ENCODE measurements at places on chromosomes 3 and 15.

DNA sequence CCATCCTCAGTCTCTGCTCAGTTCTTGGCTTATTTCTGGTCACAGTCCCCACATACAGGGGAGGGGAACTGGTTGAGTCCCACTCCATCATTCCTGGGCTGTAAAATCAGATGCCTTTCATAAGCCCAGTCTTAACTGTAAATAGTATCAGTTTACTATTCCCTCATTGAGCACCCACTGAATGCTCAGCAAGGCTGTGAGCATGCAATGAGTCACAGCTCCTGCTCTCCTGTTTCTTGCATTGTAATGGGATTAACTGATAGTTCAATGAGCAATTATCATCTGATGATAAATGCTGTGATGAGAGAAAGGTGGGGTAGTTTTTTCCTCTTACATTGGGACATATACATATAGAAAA is 113.6 kb upstream of the TPM1 start:
- peak; percentile 47 for DNase-seq

DNA sequence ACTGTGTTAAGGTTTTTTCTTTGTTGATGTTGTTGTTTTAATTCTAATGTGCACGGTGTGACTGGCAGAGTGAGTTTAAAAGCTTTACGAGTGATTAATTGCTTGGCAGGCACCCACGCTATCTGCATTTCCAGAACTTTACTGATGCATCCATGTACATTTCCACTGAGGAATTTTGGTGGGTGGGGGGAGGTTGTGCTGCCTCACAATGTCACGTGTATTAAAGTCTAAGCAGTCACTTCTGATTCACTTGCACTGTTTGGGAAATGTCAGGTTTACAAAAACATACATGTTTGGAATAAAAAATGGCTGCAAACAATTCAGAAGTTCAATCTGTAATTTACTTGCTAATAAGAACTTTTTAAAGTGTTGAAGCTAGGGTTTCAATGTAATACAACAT is 38.5 kb upstream of the CTDSPL start:
- DNase-seq = no peak

- no peak for DNase-seq
These were observed 50.2 kb downstream of the RAD54L2 start for GRCh38 chr3:51588724-51589123.

DNA sequence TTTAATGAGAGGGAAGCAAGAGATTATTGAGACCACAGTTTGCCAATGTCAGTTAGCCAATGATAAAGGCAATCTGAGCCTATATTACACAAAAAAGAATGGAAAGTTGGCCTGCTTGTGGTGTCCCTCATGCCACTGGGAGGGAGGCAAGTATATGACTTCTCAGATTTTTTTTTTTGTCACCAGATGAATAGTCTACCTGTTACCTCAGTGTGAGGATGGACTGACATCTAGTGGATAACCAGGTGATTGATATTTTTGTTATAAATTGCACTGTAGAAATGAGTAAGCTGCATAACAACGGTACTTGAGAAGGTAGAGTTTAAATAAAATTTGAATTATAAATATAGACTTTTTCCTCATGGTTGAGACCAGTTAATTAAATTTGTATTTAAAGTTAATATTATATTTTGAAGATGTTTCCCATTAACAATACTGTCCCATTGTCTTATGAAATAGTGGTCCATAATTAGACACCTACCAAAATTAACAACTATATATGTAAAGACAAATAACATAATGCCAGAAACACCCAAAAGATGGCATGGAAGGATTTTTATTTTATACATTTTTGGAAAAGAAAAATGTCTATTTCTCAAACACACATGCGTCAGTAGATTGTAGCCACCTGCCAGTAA is 237.8 kb upstream of the GADL1 start:
- DNase-seq = no peak

- DNase-seq = no peak
These were observed 11.1 kb downstream of the SLC6A6 start for GRCh38 chr3:14413381-14414071.

GRCh38 chr3:64992530-64993285 is 304.9 kb upstream of the ADAMTS9 start:
- DNase-seq = no peak

- no peak for DNase-seq
These were observed 29.8 kb downstream of the PTH1R start for GRCh38 chr3:46907271-46907670.

DNA sequence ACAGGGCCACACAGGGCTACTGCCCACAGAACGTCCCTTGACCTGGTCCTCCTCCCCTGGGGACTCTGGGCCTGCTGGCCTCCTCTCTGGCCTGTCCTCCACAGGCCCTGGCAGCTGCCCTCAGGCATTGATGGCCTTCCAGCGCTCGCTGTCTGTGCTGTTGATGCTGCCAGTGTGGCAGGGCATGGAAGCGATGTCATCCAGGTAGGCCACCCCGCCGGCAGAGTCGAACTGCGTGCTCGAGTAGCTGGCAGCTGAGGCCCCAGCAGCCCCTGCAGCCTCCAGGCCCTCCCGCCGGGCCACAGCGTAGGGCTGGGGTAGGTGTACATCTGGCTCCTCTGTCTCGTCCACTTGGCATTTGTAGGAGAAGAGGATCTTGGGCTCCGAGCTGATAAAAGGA is 17.1 kb downstream of the TPRA1 start:
- no peak for DNase-seq

- no peak for DNase-seq
These were observed 23.6 kb upstream of the KLF13 start for GRCh38 chr15:31302778-31303725.

DNA sequence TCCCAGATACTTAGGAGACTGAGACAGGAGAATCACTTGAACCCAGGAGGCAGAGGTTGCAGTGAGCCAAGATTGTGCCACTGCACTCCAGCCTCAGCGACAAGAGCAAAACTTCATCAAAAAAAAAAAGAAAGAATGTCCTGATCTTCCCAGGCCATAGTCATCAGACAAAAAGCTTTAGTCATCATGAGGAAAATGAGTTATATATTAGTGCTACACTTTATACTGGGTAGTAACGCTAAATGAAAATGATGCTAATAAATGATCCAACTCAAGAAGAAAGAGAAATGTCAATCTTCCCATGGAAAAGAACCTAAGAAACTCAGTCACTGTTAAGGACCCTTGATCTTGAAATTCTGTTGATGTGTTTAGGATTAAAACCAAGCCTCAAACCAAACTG is 26.3 kb upstream of the TRIM59 start:
- no peak for DNase-seq
